Endodermal cell (in vitro differentiated cells): ENCODE measurements at places on chromosomes 7 and 10. TPM values are rescaled to one million over a fixed set of nuclear protein-coding genes. Genes with fewer than 3 reads are reported as not detected.

Gene ANKRD61
- total RNA-seq: not detected in 2 replicates

Gene CH25H
- not detected in 2 replicates for total RNA-seq

DNA sequence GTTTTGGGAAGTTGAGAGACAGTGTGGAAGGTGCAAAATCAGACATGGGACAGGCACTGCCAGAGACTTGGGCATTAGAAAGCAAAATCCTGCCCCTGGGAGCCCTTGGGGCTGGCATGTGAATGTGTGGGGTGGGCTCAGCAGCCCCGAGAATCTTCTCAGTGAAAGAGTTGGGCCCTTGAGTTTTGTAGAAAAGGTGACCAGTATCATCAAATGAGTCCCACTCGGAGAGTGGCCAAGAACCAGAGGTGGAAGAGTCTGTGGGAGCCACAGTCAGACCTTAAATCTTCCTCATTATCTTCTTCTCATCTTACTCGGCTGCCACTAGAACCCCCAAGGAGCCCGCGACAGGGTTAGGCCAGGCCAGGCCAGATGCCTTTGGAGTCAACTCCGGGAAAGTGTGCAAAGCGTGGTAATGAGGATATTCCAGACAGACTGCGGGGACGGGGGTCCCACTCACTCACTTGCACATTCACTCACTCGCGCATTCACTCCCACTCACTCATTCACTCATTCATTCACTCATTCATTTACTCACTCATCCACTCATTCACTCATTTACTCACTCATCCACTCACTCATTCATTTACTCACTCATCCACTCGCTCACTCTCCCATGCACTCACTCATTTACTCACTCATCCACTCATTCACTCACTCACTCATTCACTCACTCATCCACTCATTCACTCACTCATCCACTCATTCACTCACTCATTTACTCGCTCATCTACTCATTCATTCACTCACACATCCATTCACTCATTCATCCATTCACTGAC lies 74.9 kb downstream of the CARD11 start:
- no peak for DNase-seq
- H3K4me3 ChIP-seq: no peak overlapping the region
- H3K27ac ChIP-seq: no peak overlapping the region
- no peaks in the 10 kb centered on the region for H3K36me3 ChIP-seq

DNA sequence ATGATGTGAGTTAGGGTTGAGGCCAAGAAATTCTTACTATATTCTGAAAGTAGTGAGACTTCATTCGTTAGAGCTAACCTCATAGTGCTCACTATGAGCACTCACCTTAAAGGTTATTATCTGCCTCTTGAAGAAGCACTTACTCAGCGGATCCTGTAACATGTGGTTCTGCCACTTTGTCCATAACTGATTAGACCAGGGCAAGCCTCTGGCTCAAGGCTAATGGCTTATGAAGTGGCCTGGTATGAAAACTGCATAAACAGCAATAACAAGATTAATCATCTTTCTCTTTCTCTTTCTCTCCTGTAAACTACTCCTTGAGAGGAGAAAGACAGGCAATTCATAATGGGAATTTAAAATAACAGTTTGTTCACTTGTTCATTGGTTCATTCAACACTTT lies 82.8 kb downstream of the MAPK8 start:
- H3K4me3 ChIP-seq: no peak overlapping the region
- H3K4me1 ChIP-seq: peaks cover 22% of the 10 kb centered on the region
- no peak for DNase-seq
- no peaks in the 10 kb centered on the region for H3K36me3 ChIP-seq
- H3K27ac ChIP-seq: no peak overlapping the region

Gene COL13A1
- total RNA-seq: 15.3 and 20.7 TPM in 2 replicates
